ENCODE measurements at places on chromosomes 16 and 17.
A peak's percentile ranks its signal among the peaks of the same experiment; 100 is the strongest.

DNA sequence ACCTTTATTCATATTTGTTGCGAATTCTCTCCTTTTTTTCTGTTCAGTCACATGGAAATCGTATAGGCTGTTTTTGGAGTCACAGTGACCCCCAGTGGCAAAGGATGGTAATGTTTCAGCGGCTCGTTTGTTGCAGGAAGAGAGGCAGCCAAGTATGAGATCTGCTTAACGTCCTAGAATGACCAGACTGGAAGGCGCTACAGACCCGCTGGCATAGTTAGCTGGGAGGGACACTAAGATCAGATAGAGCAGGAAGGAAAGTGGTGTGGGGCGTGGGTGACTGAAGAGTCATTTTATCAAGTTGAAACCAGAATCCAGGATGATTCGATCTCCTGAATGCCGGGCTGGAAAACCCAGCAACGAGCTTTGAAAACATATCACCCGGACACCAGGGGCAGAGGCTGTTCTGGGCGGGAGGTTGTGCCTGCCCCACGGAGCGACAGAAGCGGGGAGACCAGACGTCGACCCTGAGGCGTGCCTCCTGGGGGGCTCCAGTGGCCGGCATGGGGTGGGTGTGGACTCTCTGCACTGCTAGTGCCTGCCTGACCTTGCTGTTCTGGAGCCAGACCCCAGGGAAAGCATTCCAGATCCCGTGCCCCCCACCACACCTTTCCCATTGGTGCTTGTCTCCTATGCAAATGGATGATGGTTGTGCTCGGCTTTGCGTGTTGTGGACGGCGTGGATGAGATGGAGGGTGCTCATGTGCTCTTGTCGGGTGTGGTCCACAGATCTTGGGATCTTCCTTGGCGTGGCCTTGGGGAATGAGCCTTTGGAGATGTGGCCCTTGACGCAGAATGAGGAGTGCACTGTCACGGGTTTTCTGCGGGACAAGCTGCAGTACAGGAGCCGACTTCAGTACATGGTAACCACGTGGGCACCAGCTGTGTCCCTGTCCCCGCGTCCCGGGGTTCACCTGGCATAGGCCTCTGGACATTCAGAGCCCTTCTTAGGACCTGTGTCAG, 7.7 kb downstream of the IL34 start:
- peak; percentile 82 for DNase-seq

DNA sequence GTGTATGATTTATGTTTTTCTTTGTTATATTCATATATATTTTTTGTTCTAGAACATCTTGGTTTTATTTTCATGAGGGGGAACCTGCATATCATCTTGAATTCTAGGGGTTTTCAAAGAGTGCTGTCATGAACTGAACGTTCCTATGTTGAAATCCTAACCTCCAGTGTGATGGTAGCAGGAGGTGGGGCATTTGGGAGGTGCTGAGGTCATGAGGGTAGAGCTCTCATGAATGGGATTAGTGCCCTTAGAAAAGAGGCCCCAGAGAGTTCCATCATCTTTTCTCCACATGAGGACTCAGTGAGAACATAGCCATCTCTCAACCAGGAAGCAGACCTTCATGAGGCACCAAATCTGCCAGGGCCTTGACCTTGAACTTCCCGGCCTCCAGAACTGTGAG, 34.6 kb upstream of the CCDC182 start:
- DNase-seq, result no peak

DNA sequence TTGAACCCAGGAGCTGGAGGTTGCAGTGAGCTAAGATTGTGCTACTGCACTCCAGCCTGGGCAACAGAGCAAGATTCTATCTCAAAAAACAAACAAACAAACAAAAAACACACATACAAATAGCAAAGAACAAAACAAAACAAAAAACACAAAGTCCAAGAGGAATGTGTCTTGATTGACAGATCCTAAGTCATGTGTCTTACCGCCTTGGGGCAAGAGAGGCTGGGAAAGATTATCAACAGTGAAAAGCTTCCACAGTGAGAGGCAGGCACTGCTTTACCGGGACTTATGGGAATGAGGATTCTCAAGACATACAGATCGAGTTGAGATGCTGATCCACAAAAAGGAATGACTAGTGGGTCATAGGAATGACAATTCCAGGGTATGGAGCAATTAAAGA, 62.7 kb upstream of the GAS7 start:
- DNase-seq, result no peak

DNA sequence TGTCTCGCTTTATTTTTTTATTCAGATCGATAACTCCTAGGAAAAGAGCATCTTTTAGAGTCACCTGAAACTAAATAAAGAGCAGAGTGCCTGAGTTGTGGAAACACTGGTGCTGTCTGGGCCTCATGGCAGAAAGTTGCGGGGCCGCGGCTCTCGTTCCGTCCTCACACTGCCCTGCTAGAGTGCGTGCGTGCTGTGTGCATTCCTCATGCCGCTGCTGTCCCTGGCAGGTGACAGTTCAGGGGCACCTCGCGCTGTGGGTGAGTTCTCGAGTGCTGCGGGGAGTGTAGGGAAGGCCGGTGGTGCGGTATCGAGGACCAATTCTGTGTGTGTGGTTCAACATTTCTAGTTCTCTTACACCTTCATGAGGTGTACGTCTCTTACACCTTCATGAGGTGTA, 136.6 kb downstream of the RPTOR start:
- no peak for DNase-seq

Measured in renal cortex interstitium (tissue), 15 donors.